ENCODE measurements at places on chromosomes 4 and X. TPM values are rescaled to one million over a fixed set of nuclear protein-coding genes. Genes with fewer than 3 reads are reported as not detected.

- DNase-seq = no peak
Observed at GRCh38 chr4:82823062-82823461, 24.5 kb upstream of the SCD5 start.

Gene MAGEA8
- total RNA-seq = not detected

GRCh38 chr4:25703731-25704388, 48.2 kb downstream of the SLC34A2 start:
- DNase-seq = no peak

Gene CENPU
- 7.0 TPM for total RNA-seq

DNA sequence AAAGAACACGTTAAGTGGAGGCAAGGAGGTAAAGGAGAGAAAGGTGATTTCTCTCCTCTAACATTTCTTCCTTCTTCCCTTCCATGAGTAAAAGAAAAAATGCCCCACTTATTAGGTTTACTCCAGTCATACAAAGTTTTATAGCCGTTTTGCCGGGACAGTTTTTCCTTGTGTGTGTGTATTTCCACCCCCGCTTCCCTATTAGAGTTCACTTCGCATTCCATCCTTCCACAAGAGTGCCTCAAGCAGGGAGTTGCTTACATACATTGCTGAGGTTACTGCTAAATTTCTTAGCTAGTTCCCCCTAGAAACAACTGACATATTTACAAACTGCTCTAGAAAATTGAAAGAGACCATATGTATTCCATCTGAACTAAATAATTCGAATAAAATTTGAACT, 45.2 kb upstream of the BMP15 start:
- DNase-seq = no peak

Gene XPNPEP2
- 0.07 TPM for total RNA-seq

Gene CT45A2
- not detected for total RNA-seq

DNA sequence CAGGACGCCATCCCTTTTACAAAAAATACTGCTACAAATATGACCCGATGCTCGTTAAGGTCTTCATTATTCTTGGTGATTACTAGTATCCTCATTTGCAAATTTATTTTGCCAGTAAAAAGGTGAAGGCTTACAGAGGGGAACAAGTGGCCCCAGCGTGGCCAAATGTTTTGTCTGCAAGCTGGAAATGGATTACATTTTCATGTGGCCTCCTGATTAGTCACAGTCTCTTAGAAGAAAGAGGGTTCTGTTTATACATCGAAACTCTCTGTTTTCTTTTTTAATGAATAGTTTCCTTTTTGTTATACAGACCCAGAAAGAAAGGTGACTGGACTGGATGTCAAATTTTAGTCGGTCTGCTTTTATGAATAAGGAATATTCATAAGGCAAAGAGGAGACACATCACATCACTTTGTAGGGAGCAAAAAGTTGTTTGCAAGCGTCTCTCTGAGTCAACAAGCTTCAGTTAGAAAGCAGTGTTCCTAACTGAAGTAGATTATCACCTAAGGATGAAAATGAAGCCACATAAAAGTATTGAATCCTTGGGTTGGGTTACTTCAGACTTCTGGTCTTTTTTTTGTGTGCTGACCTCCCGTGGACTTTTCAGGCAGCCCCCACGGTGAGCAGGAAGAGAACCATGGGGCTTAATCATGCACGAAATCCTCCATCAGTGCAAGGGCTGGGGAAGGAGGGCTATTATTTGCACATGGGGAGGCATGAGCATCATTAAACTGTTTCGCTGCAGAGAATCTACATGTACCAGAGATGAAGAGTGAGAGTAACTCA, 125.6 kb downstream of the ARSF start:
- no peak for DNase-seq

Gene DSPP
- total RNA-seq = not detected

DNA sequence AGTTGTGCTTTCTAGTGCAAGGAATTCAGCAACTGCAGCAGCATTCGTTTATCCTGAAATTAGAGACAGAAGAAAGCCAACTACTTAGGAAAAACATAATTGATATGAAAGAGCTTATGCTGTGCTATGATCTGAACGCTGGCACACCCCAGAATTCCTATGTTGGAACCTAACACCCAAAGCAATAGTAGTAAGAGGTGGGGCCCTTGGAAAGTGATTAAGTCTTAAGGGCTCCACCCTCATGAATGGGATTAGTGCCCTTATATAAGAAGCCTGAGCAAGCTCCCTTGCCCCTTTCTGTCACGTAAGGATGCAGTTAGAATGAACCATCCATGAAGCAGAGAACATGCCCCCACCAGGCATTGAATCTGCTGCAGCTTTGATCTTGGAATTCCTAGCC, 5.4 kb upstream of the LSM6 start:
- no peak for DNase-seq

DNA sequence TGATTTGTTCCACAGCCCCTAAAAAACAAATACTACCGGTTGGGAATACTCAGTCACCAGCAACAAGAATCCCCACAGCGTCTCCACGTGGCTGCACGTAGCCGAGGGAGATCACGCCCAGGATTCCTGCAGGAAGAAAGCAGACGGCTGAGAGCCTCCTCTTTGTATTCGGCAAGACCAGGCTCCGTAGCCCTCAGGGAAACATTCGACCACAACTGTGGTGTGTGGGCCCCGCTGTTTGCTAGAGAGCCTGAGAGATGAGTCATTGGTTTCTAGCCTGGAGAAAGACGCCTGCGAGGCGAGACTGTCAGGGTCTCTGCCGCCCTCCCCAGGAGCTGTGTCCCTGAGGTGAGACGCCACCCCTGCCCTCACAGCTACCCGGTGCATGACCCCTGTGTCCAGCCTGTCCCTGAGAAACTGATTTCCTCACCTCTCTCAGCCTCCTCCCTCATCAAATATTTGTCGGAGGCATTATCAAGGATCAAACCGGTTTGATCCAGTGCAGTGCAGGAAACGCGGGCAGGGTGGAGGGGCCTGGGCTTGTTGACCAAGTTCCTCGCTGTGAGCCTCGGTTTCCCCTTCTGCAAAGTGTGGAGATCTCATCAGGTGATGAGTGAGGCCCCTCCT, 4.7 kb upstream of the S100P start:
- DNase-seq = no peak

All from activated B cell treated with CpG ODN at 0.5 μM for 24 hours (primary cell).